ENCODE measurements at places on chromosomes 1 and 21. TPM values are rescaled to one million over a fixed set of nuclear protein-coding genes. Genes with fewer than 3 reads are reported as not detected.

Gene PTPN22
- total RNA-seq, result 2.3 TPM

Gene KLF17
- total RNA-seq, result not detected

Gene F3
- 35.4 TPM for total RNA-seq

Gene LGR6
- not detected for total RNA-seq

Gene MRPL24
- total RNA-seq, result 79.0 TPM

Gene PYHIN1
- not detected for total RNA-seq

Gene TFF2
- total RNA-seq, result not detected

Gene LRRC8B
- 18.1 TPM for total RNA-seq

All from glomerular endothelial cell (primary cell).